ENCODE measurements at places on chromosomes 1 and 21. TPM values are rescaled to one million over a fixed set of nuclear protein-coding genes. Genes with fewer than 3 reads are reported as not detected.

DNA sequence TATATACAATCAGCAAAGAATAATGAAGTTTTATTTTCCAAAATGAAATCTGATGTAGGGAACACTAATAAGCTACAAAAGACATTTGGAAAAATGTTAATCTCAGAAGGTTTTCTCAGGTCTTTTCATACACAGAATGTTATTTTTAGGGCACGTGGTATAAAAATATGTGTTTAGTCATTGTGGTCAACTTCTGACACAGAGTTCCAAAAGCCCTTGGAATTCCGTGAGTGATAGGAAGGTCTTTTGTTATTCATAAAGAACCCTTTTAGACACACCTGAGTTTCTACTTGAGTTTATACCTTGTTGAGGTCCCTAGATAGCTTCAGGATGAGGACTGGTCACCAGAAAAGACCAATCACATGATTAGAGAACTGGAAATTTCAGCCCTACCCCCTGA is 277.6 kb upstream of the NCAM2 start:
- peak; percentile 66 for DNase-seq

GRCh38 chr1:221456918-221457317 is 285.0 kb downstream of the DUSP10 start:
- DNase-seq: no peak

DNA sequence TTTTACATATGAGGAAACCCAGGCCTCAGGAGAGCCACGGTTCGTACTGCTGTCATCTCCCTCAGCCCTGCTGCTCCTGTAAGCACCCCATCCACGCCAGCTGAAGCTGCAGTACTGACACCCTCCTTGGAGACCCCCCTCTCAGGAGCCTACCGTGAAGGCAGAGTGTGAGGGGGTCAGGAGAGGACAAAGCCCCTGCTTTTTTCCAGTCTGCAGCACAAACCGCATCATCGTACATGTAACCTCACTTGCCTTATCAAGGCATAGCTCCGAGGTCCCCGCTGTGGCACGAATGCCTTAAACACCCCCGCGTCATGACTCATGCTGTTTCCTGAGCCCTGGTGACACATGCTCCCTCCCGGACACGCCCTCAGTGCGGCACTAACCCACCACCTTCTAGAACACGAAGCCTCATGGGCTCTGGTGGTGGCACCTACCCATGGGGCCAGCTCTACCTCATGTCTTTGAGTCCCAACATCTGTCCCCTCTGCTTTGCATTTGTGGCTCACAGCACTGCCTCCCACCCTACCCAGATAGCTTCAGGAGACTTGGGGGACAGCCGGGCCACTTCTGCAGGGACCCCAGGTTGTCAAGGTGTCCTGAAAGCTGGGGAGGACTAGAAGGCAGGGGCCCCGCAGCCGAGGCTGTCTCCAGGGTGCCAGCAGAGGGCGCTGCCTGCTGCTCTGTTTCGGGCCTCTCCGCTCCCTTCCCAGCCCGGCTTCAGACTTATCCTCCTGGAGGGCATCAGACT is 4.9 kb downstream of the SH3BGRL3 start:
- peak; percentile 89 for DNase-seq

- DNase-seq: no peak
Observed at GRCh38 chr1:160542303-160542945, 19.4 kb upstream of the SLAMF6 start.

GRCh38 chr1:157335056-157335455 is 196.9 kb upstream of the ETV3 start:
- no peak for DNase-seq

- DNase-seq: no peak
Observed at GRCh38 chr21:44282370-44282769, 3.3 kb upstream of the AIRE start.

DNA sequence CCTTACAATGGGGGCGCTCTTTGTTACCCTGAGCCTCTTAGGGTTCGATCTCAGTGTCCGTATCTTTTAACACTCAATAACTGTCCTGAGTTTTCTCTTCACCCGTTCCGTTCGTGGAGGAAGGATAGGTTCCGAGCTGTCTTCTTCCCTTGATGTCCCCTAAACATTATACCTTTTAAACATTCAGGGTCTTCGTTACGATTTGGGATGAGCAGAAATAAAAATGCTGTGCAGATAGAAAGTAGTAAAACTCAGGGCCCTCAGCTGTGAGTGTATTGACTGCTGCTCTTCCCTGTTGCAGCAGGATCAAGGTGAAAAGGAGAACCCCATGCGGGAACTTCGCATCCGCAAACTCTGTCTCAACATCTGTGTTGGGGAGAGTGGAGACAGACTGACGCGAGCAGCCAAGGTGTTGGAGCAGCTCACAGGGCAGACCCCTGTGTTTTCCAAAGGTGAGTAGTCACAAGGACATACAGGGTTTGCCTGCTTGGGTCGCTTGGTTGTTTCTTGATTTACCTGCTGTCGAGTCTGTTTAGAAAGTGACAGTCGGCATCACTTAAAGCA is 784 bp downstream of the RPL11 start:
- no peak for DNase-seq

TSSK3 gene
- 2.0 TPM for total RNA-seq

LYST gene
- 23.9 TPM for total RNA-seq

GRCh38 chr1:202167708-202168415 is 7.5 kb upstream of the PTPN7 start:
- DNase-seq: no peak

KCNA2 gene
- not detected for total RNA-seq

DNA sequence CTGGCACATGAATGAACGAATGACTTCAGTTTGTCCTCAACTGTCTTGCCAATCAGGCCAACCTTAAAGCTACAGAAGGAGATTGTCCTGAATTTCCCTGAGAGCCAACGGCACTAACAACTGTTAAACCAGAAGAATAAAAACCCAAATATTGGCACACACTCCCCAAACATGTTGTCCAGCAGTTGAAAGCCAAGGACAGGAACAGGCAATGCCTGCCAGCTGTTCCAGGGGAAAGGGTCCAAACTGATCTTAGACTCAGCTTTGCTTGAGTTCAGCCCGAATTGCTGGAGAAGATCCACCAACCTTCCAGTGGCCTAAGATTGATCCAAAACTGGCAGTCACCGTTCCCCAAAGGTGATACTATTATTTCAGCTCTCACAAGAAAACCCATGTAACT is 22.4 kb upstream of the AHCTF1 start:
- no peak for DNase-seq

SPRR5 gene
- total RNA-seq: not detected

DNA sequence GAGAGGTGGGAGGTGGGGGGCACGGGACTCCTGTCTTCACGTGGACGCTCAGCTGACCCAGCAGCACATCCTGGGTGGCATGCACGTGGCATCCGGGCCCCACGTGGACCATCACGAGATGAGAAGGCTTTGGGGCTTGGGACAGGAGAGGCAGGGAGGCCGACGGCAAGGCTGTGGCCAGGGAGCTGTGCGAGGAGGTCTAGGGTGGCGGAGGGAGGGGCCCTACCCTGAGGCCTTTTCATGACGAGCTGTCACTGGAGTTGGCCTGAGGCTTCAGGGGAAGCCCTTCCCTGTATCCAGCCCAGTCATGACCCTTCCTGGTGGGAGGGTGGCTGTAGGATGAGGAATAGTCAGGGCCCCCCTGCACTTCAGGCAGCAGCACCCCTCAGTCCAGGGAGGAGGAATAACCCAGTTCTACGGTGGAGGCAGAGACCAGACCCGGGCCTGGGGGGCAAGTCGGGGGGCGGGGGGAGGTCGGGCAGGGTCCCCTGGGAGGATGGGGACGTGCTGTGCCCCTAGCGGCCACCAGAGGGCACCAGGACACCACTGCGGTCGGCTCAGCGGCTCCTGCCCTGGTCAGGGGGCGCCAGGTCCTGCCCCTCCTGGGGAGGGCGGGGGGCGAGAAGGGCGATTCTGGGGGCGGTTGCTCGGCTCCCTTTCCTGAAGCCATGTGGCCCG is 2.0 kb upstream of the PERM1 start:
- no peak for DNase-seq

GRCh38 chr1:98256700-98257099 is 335.9 kb upstream of the DPYD start:
- no peak for DNase-seq

DNA sequence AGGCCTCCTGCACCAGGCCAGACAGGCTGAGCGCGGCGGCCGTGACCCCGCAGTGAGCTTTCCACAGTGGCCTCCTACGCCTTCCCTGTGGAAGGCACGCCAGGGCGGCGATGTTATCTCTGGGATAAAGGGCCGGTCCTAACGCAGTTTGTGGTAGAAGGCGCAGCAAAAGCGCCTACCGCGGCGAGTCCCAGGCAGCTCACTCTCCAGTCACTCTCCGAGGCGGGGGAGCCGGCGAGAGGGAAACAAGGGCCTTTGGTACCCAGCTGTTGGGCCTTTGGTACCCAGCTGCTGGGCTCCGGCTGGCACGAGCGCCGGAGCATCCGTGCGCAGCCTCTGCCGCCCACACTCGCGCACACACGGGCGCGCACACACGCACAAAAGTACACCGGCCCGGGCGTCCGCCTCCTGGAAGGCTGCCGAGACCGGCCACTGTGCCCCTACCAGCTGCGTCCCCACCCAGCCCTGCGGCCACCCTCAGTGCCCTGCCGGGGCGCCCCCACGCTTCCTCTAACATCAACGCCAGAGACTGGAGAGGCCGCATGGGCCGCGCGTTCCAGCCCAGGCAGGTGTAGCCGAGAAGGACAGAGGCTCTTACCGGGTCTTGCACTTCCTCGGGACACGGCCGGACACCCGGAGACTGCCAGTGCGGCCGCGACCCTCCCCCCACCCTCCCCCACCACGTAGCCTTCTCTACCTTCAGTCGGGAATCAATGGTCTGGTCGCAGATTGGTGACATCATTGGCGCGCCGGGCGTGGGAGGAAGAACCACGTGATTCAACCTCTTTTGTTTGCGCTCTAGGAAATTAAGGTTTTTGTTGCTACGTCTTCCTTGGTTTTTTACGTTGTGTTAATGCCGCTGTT is 19.5 kb upstream of the ADAR start:
- DNase-seq: peak; percentile 93

GRCh38 chr1:241603731-241604245 is 36.4 kb downstream of the CHML start:
- peak; percentile 86 for DNase-seq

DNA sequence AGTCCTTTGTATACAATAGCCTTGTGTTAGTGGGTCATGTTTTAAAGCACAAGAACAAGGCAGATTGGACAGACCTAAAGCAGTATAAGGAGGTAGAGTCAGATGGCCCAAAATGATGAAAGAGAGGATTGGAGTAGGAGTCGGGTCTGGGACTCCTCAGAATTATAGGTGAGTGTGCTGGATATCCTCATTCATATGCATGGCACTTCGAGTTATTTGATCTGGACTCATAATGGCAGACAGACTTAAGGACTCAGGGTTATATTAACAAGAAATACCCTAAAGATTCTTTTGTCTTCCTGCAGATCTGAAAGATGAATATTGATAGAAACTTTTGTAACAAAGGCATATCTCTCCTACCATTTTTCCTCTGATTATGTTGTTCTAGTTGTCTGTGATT is 92.7 kb downstream of the GABPA start:
- DNase-seq: no peak

SNX7 gene
- 22.8 TPM for total RNA-seq

DNA sequence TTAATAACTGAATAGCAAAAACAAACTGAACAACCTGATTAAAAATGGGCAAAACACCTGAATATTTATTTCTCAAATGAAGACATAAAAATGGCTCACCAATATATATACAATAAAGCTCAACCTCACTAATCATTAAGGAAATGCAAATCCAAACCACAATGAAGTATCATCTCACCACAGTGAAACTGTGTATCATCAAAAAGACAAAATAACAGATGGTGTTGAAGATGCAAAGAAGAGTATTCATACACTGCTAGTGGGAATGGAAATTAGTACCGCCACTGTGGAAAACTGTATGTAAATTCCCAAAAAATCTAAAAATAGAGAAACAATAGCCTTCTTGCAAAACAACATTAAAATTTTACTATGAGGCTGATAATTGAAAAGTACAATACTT is 1660.1 kb upstream of the B3GALT2 start:
- no peak for DNase-seq

GRCh38 chr1:206482611-206483010 is 12.3 kb downstream of the IKBKE start:
- peak; percentile 86 for DNase-seq

REN gene
- total RNA-seq: not detected

GRCh38 chr1:193448682-193449461 is 262.5 kb upstream of the B3GALT2 start:
- no peak for DNase-seq

GRCh38 chr21:39288987-39289386 is 24.4 kb downstream of the BRWD1 start:
- DNase-seq: no peak

- DNase-seq: peak; percentile 41
Observed at GRCh38 chr21:22575165-22575584, 1577.0 kb downstream of the NCAM2 start.

FHL3 gene
- total RNA-seq: 13.5 TPM

CD34 gene
- total RNA-seq: 0.52 TPM

S100A16 gene
- 1,213 TPM for total RNA-seq

- no peak for DNase-seq
Observed at GRCh38 chr1:221510793-221511503, 230.9 kb downstream of the DUSP10 start.

DNA sequence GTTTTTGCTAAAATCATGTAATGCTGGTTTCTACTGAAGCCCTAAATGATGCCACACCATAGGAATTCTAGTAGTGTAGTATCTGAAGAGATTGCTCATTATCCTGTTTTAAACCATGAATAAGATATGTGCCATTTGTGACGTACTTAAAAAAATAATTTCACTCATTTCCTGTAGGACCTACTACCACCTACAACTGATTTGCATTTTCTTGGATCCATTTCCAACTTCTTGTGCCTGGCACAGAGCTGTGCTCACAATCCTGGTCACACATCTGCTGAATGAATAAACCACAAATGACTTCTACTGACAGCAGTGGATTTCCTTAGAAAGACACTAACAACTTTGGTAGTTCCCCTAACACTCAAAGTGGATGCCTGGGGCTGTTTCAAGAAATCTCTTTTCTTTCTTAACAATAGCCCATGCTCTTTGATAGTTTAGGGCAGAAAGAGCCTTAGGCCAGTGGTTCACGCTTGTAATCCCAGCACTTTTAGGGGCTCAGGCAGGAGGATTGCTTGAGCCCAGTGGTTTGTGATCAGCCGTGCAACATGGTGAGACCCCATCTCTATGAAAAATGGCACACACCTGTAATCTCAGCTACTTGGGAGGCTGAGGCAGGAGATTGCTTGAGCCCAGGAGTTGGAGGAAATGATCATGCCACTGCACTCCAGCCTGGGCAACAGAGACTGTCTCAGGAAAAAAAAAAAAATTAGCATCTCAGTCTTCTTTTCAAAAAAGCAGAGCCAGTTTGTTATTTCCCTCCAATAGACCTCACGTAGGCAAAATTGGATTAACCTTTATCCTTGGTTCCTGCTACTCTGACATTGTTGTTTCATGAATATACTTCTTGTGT is 13.0 kb upstream of the BATF3 start:
- no peak for DNase-seq

GRCh38 chr1:203693721-203694120 is 67.1 kb downstream of the ATP2B4 start:
- no peak for DNase-seq

OR1C1 gene
- not detected for total RNA-seq

- no peak for DNase-seq
Observed at GRCh38 chr1:50836117-50836516, 124.0 kb downstream of the FAF1 start.
